SK-MEL-5 (cell line): ENCODE measurements at places on chromosomes 7 and 10. TPM values are rescaled to one million over a fixed set of nuclear protein-coding genes. Genes with fewer than 3 reads are reported as not detected.
A peak's percentile ranks its signal among the peaks of the same experiment; 100 is the strongest.

ALOX5 gene
- not detected in 2 replicates for total RNA-seq

MDH2 gene
- 173 and 184 TPM in 2 replicates for total RNA-seq

RNF133 gene
- total RNA-seq, result 0.13 and 0.32 TPM in 2 replicates

PNLIPRP1 gene
- not detected in 2 replicates for total RNA-seq

MUC12 gene
- total RNA-seq, result not detected in 2 replicates

SLF2 gene
- total RNA-seq, result 21.8 and 24.4 TPM in 2 replicates

PITX3 gene
- total RNA-seq, result not detected in 2 replicates

GPR26 gene
- total RNA-seq, result 0.03 TPM in 1 of 2 replicates, not detected in the other

DNA sequence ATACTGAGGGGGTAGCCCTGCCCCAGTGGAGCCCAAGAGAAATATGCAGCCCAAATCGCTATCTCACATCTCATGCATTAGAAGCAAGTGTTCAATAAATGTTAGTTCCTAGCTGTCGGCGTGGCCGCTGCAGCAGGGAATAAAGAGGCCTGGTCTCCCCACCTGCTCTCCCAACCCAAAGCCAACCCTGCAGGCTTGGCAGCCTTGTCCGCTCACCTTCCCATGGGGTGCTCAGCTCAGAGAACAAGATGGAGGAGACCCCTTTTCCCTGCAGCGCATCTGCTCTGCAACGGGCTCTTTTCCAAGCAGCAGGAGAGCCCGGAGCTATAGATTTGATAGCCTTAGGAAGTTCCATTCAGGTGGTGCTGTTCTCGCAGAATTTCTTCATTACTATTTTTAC lies 12.0 kb upstream of the DOCK1 start:
- no peak for DNase-seq

GRCh38 chr10:126904818-126905701 lies at the start of gene DOCK1:
DOCK1 (plus strand) TSS chr10:126905428; CDS start chr10:126905518, 90 bp downstream.
- peak; percentile 67 for DNase-seq

DNA sequence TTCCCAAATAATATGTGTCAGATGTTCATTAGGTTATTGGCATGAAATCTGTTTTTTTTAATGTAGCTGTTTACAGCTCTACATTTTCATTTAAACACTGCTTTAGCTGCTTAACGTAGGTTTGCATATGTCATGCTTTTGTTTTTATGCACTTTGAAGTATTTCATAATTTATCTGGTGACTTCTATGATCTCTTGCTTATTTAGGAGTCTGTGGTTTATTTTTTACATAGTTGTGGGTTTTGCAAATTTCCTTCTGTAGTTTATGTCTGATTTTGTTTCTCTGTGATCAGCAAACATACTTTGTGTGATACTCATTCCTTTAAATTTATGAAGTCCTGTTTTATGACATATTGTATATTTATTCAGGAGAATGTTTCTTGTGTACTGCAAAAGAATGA lies 606.5 kb upstream of the PFKP start:
- DNase-seq, result no peak

- no peak for DNase-seq
These were observed 138.3 kb upstream of the LSM8 start for GRCh38 chr7:118045629-118046028.
